ENCODE measurements at places on chromosomes 3 and 15. TPM values are rescaled to one million over a fixed set of nuclear protein-coding genes. Genes with fewer than 3 reads are reported as not detected.

The C3orf49 gene
- not detected for total RNA-seq

DNA sequence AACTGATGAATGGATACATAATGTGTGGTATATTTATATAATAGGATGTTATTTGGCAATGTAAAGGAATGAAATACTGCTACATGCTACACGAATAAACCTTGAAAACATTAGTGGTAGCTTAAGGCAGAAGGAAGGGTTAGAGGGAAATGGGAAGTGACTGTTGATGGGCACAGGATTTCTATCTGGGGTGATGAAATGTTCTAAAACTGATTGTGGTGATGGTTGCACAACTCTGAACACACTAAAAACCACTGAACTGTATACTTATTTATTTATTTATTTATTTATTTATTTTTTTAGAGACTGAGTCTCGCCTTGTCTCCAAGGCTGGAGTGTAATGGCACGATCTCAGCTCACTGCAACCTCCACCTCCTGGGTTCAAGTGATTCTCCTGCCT, 24.8 kb upstream of the SHISA5 start:
- DNase-seq, result no peak

- DNase-seq, result no peak
Observed at GRCh38 chr3:130916507-130917167, 22.8 kb downstream of the ATP2C1 start.

- peak; percentile 83 for DNase-seq
Observed at GRCh38 chr15:70140543-70141375, 43.0 kb upstream of the TLE3 start.

DNA sequence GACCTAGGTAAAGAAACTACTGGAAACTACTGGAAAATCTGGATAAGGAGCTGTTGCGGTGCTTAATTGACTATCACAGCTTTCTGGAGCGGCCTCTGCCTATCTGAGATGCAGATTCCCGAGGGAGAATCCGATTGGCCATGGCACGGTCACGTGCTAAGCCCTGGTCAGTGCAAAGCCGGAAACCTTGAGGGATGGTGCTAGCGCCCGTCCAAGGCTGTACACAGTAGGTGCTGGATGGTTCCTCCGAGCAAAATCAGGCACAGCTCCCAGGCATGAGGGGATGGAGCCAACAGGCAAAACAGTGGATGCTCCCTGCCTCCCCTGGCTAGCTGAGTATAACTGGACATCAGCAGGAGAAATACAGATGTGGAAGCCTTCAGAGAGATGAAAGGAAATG, 238.7 kb upstream of the HES1 start:
- no peak for DNase-seq

DNA sequence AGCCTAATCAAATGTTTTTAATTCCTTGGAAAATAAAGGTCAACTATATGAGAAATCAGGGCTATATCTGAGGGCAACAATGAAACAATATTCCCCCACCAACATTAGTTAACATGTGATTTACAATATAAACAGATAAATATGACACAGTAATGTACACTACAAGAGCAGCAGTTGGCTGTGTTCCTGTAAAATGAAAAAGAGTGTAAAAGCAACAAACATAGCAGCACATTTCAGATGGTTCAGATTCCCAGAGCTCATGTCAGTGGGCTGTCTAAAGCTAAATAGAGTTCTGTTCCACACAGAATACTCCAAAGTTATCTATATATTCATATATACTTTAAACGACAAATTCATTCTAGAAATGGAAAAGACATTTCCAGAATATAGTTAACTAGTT, 42.6 kb downstream of the ANKRD28 start:
- no peak for DNase-seq

- DNase-seq, result peak; percentile 56
Observed at GRCh38 chr3:188979669-188980310, 192.0 kb upstream of the TPRG1 start.

DNA sequence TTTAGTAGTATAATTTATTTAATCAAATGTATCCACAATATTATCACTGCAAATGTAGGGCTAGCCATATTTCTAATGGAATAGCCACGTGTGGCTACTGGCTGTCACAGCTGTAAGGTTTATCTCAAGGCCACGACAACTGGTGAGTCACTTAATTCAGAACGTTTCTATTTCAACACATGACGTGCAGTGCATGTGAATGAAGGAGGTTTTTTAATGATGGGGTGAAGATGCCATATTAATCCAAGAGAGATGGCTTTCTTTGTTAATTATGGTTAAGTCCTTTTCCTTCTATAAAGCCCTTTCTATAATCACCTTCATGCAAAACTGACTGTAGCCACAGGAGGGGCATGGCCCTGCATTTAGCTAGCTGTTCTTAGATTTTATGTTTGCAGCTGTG, 212.0 kb downstream of the FEZF2 start:
- no peak for DNase-seq

DNA sequence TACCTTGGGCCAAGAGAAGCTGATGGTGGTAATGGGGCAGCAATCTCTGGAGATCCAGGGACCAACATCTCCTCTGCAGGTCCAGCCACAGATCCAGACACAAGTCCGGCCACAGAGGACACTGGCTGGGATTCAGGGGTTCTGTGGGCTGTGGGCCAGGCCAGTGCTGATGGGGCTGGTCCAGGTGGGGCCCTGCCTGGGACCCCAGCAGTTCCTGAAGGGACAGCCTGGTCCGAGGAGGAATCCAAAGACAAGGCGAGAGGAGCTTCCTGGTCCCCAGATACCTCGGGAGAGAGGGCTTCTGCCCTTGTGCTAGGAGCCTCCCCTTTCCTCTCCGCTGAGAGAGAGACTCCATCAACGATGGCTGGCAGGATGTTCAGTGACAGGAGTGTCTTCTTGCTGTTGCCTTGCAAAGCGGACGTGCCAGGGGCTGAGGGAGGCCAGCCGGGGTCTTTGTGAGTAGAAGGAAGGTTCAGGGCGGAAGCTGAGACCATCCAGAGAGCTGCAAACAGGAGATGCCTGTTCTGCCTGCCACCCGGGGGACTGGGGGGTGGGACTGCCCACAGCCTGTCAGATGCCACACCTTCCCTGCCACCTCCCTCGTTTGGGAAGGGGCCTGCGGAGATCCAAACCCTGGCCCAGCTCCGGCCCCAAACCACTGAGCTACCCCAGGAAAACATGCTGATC, 24.5 kb upstream of the GOLGA6C start:
- no peak for DNase-seq
